ENCODE measurements at places on chromosomes 4 and X.

- DNase-seq = no peak
These were observed 34.4 kb upstream of the CCNG2 start for GRCh38 chr4:77122656-77123055.

GRCh38 chr4:186724058-186724863 is 605 bp upstream of the FAT1 start:
- DNase-seq = no peak

- DNase-seq = no peak
These were observed 28.1 kb downstream of the CASP6 start for GRCh38 chr4:109675181-109675580.

DNA sequence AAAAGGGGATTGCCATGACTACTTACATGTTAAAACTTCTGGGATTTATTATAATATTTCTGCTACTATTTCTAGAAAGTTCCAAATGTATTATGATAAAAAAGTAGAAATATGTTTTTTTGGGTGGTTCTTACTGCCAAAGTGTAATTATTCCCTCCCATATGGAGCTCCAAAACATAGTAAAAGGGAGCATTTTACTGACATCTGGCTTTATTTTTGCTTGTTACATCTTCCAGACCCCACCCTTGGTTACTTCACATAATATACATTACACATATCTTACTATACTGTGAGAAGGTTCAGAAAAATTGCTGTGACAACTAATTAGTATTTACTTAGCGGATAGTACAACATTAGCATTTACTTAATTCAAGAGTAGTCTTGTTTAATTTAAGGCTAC is 205.1 kb upstream of the TLL1 start:
- DNase-seq = no peak

GRCh38 chrX:63012574-63012973 is 338.6 kb downstream of the SPIN4 start:
- DNase-seq = no peak

GRCh38 chrX:153444333-153445011 is 1.4 kb downstream of the TREX2 start:
- DNase-seq = no peak

DNA sequence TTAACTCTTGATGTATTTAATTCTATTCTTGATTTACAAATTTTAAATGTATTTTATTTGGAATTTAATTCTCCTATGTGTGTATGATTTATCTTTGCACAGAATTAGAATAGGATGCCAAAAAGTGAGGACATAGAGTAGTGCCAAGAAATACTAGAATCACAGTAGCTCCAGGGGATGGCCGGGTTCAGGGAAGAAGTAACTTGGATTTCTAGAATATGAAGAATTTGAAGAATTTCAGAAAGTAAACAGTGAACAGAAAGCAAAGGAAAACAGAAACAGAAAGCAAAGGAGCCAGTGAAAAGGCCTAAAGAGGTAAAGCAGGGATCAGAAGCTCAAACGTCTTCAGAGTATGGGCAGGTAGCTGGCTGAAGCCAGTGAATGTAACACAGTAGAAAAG is 1187.6 kb downstream of the RPA4 start:
- DNase-seq = no peak

- DNase-seq = no peak
These were observed 144.0 kb downstream of the HDX start for GRCh38 chrX:84358271-84358670.

DNA sequence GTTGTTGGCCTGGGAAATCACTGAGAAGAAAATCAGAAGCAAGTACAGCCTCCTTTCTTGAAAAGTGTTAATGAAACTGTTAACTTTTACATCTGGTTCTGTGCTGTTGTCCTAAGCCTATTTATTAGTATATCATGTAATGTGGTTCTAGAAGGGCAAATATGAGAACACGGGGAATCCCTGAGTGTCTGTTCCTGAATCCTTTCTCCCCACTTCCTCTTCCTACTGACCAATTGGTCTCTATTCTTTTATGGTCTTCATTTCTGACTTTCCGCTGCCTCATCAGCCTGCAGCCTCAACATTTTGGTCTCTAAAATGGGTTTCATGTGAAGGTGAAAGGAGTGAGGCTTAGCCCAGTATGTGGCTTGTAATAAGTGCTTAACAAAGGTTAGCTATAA is 159.9 kb upstream of the MAMLD1 start:
- DNase-seq = no peak

DNA sequence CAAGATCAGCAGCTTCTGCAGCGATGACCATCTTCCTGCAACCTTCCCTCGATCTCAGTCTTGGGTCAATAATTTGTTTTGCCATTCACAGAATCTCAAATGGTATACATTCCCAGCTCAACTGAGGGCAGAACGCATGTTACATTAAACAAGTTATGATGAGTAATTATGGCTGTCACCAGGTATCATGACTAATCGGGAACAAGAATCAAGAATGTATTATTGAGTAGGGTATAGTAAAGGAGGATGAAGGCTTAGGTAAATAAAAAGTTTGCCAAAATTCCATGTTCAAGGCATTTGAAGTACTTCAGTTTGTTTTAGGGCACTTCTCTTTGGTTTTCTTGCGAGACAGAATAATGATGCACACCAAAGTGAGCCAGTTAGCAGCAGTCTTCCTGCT is 194.1 kb downstream of the SH2D1A start:
- no peak for DNase-seq

DNA sequence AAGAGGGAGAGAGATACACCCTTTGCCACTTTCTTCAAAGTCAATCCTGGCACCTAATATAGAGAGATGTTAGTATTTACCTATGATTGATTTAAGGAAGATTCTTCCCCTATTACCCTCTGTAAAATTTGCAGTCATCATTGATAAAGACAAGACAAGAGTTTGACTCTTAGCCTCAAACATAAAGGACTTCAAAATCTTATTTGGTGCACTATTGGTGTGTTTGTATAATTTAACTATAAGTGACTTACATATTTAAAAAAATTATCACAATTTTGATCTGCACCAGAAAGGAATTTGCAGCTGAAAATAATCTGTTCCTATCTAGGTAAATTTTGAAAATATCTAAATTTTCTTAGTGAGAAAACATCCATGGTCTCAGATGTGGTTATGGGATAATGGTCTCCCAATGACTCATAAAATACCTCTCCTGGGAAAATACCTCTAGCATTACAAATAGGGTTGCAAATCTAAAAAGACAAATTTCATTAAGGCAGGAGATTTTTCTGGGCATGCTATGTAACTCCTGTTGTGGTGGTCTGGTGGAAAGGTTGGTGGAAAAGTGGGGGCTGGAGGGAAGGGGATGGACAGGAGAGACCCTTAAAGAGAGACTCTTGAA is 173.6 kb upstream of the MED14 start:
- no peak for DNase-seq

GRCh38 chr4:148445071-148445859 is 3.1 kb upstream of the NR3C2 start:
- DNase-seq = no peak

DNA sequence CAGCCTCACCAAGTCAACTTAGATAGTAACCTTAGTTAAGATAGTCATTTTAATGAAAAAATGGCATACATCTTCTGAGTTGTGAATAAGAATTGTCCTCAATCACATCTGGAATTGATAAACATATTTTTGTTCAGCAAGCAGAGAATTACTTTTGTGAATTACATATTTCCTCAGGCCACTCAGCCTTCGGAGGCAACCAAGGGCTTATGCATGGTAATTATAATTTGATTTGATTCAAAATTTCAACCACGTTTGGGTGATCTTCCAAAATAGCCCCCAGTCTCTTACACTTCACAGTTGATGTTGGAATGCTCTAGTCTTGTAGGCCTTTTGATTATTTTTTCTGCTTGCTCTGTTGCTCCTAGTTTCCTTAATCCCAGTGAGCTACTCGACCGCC is 63.4 kb downstream of the GALNTL6 start:
- DNase-seq = no peak

DNA sequence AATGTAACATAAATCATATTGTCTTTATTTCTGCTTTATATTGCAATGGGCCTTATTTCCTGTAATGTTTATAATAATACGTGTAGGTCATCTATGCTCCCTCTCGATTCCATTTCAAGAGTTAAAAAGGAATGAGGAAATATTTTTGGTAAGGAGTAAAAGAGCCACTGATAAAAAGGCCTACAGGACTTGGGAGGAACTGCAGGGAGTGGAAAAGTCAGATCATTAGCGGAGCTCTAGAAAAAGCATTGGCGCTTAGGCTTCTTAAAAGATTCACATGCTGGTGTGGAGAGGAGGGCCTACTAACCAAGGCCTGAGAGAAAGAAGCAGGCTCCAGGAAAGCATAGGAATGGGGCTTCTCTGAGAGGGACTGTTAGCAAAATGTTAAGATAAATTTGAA is 82.9 kb upstream of the PNPLA4 start:
- no peak for DNase-seq

- no peak for DNase-seq
These were observed 99.5 kb upstream of the SLC4A4 start for GRCh38 chr4:71239365-71239764.

DNA sequence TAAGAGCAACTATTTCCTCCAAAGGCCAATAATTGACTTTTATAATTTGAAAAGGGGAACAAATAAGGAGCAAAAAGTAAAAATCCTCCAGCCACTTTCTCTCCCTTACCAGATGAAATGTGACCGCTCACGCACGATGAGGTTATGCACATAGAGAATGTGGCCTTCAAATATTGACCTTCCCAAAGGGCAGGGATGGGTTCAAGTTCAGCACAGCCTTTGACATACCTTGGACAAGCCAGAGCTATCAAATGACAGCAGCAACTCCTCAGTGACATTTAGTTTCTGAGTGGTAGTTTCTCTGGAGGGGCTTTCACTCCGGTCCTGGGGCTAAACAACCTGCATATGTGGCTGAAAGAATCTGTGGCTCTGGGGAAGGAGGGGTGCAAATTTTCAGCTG is 50.7 kb downstream of the AMOT start:
- DNase-seq = no peak

- no peak for DNase-seq
These were observed 759 bp downstream of the ZC4H2 start for GRCh38 chrX:64975491-64975890.

DNA sequence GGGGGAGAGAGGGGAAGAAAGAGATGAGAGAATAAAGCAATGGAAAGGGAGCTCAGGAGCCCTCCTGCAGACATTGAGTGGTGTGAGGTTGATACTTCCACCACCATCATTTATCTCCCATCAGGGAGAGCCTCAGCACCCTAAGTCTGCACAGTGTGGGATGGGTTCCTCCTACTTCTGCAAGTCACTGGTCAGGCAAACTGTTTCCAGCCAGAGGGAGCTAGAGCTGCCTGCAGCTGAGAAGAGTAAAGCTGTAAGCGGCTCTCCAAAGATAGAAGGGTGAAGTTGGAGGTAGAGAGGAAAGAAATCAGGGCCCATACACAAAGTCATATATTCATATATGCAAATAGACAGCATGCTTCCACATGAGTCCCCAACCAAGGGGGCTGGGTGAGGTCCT is 21.9 kb upstream of the ZNF81 start:
- no peak for DNase-seq

Data from fibroblast of the conjunctiva (primary cell).